Heart left ventricle (tissue), 16 donors: ENCODE measurements at places on chromosomes 6 and 20. TPM values are rescaled to one million over a fixed set of nuclear protein-coding genes. Genes with fewer than 3 reads are reported as not detected.

The VAPB gene
- 31.2 TPM for total RNA-seq

The RSPH3 gene
- 13.2 TPM for total RNA-seq

The ULBP2 gene
- total RNA-seq = 0.85 TPM

The LRRN4 gene
- total RNA-seq = 18.7 TPM

The GSTA4 gene
- 17.0 TPM for total RNA-seq

DNA sequence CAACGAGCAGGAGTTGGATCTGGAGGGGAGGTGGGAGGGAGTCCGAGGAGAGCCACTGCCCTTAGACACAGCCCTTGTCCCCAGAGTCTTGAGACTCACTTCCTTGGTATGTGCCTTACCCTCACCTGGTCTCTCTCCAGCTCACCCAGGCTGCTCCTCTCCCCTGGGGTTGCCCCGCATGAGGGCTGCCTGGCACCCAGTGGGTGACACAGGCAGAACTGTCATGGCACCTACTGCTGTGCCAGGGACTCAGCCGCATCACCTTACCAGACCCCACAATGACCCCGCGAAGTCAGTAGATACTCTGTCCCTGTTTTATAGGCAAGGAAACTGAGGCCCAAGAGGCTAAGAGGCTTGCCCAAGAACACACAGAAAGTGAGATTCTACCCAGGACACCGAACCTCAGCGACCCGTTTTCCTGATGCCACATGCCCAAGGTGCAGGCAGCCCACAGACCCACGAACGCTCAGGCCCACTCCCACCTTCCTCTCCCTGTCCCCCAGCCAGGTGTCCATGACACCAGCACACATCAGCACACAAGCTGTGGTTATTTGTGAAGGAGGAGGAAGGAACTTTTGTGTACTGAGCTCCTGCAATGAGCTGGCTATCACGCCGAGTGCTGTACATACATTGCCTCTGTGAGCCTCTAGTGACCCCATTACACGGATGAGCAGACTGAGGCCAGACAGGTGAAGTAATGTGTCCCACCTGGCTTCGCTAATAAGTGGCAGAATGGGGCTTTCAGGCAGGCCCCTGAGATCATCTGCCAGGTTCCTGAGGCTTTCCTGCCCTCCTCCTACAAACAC, 168.1 kb downstream of the GRM4 start:
- H3K27me3 ChIP-seq = peaks cover 52% of the 10 kb centered on the region
- no peak for DNase-seq
- no peak overlapping the region for H3K27ac ChIP-seq
- H3K4me3 ChIP-seq = no peak overlapping the region

DNA sequence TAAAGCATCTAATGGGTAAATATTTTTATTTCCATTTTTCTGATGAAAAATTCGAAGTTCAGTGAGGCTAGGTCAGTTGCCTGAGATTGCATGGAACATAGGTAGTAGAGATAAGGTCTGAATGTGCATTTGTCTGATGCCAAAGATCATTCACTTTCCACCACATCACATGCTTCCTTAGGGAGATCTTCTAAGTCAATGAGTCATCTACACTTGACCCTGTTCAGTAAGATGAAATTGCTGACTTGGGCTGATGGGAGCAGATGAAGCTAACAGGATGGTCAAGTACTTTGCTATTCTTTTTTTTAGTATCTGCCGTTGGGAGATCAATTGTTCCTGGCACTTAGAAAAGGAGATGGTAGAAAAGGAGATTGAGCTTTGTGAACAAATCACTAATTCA, 511.3 kb downstream of the PHF3 start:
- no peaks in the 10 kb centered on the region for H3K36me3 ChIP-seq
- no peak overlapping the region for H3K27ac ChIP-seq
- no peak for DNase-seq

- H3K4me1 ChIP-seq = no peaks in the 10 kb centered on the region
- H3K27ac ChIP-seq = no peak overlapping the region
- no peak overlapping the region for H3K4me3 ChIP-seq
- H3K36me3 ChIP-seq = peaks cover 80% of the 10 kb centered on the region
Measured at GRCh38 chr20:18187020-18187419, 49.4 kb downstream of the KAT14 start.

DNA sequence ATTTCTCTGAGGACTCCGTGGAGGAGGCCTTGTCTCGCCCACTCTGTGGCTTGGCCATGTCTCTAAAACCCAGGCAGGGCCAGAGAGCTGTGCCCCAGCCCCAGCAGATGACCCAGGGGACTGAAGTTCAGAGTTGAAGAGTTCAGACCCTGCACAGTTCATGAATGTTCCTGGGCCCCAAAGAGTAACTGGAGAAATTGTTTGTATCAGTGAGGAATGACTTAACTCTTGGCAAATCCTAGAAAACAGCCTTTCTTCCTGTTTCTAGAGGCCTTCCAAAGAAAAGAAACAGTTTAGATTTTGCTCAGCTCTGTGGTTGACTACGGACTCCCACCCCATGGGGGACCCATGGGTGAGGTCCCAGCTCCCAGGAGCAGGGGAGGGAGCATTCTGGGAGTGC, 62.1 kb upstream of the EYA2 start:
- H3K36me3 ChIP-seq = no peaks in the 10 kb centered on the region
- H3K27me3 ChIP-seq = no peaks in the 10 kb centered on the region
- H3K4me1 ChIP-seq = no peaks in the 10 kb centered on the region
- DNase-seq = no peak
- no peak overlapping the region for H3K27ac ChIP-seq

- H3K4me1 ChIP-seq = no peaks in the 10 kb centered on the region
- H3K36me3 ChIP-seq = no peaks in the 10 kb centered on the region
- H3K27me3 ChIP-seq = no peaks in the 10 kb centered on the region
Measured at GRCh38 chr6:151962246-151962846, 154.9 kb downstream of the ESR1 start.

- no peak overlapping the region for H3K27ac ChIP-seq
- no peaks in the 10 kb centered on the region for H3K36me3 ChIP-seq
- H3K4me1 ChIP-seq = no peaks in the 10 kb centered on the region
- peak overlapping the region; percentile 44 for H3K4me3 ChIP-seq
- H3K27me3 ChIP-seq = no peaks in the 10 kb centered on the region
Measured at GRCh38 chr20:50450881-50451752, 59.1 kb upstream of the PTPN1 start.

DNA sequence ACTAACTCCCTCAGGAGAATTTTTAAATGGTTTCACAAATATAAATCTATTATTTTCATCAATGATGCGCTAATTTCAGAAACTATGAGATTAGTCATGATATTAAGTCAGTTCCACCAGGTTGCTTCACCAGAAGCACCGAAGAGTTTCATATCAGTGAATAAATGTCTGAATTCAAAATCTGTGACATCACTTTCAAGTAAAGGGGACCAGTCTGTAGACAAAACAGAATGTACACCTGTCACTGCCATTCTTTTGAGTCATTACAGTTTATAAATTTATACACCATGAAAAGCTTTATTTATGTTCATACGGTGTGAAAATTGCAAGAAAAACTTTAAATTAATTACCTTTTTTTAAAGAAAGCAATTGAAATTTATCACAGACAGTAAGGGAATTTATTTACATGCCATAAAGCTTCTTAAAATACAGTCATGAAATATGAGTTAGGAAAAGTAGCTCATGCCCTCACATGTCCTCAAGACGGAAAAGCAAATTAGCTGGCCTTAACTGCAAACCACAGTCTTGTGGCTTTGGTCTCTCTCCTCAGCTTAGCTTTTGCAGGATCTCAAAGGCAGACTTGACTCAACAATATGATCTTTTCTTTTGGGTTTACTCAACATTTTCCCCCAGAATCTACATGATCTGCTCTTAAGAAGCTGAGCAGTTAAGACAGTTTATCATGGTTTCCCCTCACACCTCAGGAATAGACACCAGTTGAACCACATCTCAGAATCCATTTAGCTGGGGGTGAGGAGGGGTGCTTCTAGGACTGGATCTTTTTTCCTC, 177.7 kb upstream of the MCHR2 start:
- no peaks in the 10 kb centered on the region for H3K27me3 ChIP-seq
- no peaks in the 10 kb centered on the region for H3K4me1 ChIP-seq
- no peak overlapping the region for H3K4me3 ChIP-seq
- no peaks in the 10 kb centered on the region for H3K36me3 ChIP-seq
- H3K27ac ChIP-seq = no peak overlapping the region

DNA sequence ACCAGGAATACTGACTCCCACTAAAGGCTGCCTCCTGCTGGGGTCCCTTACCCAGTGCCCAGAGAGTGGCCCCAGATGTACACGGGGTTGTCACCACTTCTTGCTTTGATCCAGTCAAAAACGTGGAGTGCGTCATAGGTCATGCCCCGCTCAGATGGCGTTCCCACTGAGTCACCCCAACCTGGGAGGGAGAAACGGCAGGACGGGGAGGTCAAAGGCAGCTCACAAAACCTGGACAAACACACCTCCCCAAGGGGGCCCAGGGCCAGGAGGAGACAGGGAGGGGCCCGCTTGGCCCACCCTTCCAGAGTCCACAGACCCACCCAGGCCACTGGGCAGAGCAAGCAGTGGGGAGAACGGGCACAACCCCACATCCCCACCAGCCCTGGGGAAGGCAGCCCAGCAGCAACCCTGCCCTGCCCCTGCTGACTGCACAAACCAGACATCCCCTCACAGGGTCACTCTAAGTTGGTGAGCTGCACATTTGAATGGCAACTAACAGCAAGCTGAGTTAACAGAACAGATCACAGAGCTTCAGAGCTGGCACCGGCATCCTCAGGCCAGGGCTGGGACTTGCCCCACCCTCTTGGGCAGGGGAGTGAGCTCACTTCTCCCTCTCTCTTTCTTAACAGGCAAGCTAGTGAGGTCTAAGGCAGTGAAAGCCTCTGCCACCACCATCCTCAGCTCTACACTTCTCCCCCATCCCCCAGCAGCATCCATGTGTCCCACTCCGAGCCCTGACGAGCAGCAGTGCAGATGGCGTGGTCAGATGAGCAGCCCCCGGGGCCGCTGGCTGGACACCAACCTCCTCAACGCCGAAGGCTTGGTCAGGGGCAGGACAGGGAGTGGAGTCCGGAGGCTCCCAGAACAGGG, 61.7 kb downstream of the PYGB start:
- peaks cover 25% of the 10 kb centered on the region for H3K4me1 ChIP-seq
- no peaks in the 10 kb centered on the region for H3K27me3 ChIP-seq
- peak; percentile 68 for DNase-seq
- H3K4me3 ChIP-seq = no peak overlapping the region
